WERI-Rb-1 (cell line): ENCODE measurements at places on chromosomes 13 and 19.

DNA sequence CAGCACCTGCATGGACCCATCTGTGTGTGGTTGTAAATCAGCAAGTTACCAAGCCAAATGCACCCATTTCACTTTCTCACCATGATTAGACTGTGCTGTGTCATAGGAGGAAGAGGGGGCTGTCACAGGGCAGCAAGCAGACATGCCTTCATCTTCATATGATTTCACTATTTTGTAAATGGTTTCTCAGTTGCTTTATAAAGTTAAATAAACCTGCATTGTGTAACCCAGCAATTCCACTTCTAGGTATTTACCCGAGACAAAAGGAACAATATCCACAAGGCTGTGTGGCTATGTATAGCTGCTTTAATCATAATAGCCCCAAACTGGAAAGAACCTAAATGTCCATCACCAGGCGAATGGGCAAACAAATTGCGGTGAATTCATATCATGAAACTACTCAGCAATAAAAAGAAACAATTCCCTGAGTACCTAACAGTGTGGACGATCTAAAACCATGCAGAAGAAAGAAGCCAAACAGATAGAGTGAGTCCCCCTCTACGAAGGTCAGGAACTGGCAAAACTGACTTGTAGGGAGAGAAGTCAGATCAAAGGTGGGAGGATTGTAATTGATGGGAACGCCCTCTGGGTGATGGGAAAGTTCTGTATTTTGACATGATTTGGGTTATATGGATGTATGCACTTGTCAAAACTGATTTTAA is 185.4 kb downstream of the COL4A1 start:
- DNase-seq = no peak

DNA sequence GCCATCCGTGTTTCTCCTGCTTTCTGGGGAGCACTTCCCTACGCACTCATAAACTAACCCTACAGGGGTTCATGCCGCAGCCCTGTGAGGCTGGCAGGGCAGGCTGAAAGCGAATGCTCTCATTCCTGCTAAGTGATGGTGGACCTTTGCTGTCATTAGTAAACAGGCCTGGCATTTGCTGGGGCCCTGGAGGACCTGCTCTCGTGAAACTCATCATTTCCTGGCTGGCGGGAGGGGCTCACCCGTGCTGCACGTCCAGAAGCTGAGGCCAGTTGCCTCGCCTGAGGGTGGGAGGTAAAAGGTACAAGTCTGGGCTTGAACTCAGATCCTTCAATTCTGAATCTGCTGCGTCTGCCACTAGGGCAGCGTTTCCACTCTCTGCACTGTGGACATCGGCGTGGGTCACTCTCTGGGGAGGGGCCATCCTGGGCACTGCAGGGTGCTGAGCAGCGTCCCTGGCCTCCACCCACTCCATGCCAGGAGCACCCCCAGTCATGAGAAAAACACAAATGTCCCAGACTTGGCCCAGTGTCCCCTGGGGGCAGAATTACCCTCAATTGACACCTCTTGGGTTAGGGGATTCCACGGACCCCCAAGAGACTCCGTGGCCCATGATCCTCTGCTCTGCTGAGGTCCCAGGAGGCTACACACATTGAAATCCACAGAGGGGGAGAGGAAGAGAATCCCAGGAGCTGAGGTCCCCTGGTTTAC is 7.0 kb downstream of the MOB3A start:
- DNase-seq = no peak

DNA sequence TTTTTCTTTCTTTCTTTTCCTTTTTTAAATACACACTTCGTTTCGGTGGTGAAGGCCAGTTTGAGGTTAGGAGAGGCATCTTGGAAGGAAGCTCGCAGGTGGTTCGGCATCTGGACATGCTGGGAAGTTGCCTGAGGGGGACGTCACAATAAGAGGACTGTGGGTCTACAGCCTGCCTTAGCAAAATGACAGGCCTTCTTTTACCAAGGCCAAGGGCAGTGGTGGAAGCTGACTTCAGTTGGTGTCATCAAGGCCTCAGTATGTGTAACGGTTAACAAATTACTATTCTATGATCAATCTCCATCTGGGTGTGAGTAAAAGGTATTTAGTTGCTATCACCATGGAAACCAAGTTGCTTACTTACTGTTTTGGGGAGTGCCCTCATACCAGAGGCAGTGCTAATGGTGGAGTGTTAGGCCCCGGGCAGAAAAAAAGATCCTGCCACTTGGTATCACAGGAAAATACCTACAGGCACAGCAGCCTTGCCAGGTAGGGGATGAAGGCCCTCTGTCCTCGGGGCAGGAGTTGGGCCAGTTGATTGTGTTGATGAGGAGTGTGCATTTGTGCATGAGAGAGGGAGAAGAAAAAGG is 10.3 kb downstream of the ACTN4 start:
- no peak for DNase-seq

DNA sequence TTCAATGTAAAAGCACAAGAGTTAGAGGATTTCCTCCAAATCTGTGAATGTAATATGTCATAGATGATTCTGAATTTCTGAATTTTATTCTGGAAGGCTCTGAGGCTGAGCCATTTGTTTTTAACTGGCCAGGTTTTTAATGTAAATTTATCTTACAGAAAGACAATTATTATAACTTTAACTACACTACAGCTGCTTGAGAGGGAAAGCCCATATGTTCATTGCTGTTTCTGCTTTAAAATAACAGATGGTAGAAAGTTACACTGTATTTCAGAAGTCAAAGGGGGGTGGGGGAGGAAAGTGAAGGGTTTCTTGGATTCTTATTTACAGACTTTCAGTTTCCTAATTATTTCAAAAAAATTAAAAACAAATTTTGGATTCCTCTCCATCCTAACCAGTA is 62.8 kb downstream of the DNAJC15 start:
- no peak for DNase-seq

GRCh38 chr13:20826843-20827560 is 53.2 kb upstream of the EEF1AKMT1 start:
- no peak for DNase-seq

DNA sequence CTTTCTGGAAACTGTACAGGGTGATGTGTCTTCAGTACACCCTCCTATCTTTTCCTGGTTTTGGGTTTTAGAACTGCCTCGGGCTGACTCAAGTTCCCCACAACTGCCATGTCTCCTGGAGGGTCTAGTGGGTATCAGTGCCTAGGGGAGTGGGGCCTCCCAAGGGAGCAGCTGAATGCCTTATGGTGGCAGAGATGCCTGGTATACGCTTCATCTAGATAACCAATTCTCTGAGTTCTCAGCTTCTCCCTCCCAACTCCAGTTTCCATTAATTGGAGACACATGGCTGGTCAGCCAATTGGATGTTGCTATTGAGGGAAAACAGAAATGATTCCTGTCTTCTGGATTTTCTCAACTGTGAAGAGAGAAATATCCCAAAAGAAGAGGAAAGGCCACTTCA is 12.8 kb downstream of the ZNF439 start:
- DNase-seq = no peak

GRCh38 chr13:66461021-66461420 is 769.1 kb downstream of the PCDH9 start:
- DNase-seq = no peak

GRCh38 chr13:27065582-27065981 is 106.0 kb downstream of the USP12 start:
- no peak for DNase-seq

GRCh38 chr13:44726214-44726613 is 150.1 kb upstream of the TSC22D1 start:
- no peak for DNase-seq

DNA sequence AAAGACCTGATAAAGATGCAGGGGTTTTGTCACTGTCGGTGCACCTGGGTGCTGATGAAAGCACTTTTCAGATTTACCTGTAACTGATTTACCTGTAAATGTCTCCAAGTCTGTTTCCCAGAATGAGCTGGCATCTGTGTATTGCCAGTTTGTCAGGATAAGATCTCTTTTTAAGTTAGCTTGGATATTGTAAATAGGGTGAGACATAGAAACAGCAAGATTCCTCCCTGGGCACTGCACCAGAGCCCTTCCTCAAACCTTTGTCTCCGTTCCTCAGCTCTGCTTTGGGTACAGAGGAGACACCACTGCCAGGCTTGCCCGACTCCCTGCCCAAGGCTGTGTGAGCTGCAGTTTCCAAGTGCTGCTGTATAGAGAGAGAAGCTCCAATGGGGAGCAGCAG is 158.6 kb downstream of the TNFRSF19 start:
- DNase-seq = no peak

DNA sequence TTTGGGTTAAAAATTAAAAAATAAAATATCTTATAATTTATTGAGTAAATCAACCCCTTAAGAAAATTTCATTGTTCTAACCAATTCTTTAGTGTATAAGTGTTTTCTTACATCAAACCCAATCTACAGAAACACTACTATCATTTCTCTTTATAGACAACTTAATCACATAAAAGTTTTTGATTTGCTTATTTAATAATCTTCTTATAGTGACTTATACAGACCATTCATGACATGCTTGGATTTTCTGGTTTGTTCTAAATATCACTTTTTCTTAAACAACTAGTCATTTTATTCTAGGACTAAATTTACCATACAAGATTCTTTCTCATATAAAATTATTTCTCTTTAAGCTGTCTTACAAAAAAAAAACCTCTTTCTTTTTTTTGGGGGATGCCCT is 27.3 kb upstream of the ZSCAN5A start:
- no peak for DNase-seq

- no peak for DNase-seq
Observed at GRCh38 chr13:87376081-87376480, 295.1 kb upstream of the SLITRK5 start.

DNA sequence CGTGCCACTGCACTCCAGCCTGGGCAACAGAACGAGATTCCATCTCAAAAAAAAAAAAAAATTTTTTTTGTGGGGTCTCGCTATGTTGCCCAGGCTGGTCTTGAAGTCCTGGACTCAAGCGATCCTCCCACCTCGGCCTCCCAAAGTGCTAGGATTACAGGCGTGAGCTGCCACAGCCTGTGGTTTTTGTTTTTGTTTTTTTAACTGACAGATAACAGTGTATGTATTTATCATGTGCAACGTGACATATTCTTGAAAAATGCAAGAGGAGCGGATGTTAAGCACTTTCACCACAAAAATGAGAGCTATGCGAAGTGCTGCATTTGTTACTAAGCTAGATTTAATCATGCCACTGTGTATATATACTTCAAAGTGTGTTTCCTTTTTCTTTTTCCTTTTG is 49.0 kb downstream of the ARHGEF18 start:
- DNase-seq = no peak

GRCh38 chr19:39444598-39445195 is 685 bp upstream of the SUPT5H start:
- no peak for DNase-seq

DNA sequence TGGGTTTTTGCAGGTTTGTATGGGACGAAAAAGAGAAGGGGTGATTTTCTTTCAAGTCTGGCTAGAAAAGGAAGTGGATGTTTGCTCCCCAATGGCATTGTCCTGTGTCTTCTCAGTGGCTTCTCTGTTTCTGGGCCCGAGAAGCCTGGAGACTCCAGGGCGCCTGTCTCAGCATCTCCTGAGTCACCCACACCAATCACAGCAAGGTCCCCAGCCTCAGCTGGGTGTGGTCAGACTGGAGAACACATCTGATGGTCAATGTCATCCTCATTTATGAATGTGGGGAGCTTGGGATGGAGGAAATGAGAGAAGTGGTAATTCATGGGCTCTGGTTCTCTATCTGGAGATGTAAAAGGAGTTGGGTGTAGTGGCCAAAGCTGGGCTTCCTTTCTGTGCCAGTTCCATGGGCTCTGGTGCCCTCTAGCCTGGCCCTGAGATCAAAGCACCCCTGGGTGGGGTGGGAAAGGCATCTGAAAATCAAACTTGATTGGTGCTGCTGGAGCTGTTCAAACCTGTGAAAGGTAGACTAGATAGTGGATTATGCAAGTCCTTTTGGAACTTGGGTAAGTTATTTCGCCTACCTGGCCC is 13.4 kb downstream of the RASL11A start:
- DNase-seq = peak; percentile 38

DNA sequence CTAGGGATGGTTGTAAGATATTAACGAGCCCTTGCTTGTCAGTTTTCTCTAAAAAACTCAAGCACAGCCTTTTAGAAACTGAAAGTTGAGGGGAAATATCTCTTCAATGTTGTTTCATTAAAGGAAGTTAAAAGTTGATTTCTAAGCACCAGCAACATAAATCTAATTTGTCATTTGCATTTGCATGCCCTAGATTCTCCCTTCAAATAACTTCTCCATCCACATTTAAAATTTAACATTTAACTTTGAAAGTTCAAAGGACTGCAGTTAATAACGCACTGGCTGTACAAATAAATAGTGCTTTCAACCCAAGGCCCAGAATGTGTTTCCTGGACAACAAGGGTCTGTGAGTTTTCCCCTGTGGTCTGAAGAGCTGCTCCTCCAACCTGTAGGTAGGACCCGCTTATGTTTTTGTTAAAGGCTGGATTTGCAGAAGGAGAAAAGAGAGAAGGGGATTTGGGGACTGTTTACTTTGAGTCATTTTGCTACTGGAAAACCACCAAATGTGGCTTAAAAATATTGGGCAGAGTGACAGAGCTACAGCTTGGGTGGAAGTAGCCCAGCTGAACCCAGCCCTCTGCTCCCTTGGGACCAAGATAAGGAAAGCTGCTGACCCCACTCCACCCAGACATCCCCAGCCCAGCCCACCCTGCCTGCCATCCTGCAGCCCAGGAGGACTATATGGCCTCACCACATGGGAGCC is 39.8 kb downstream of the TNFRSF19 start:
- DNase-seq = no peak

GRCh38 chr13:27383104-27383921 is 41.1 kb upstream of the GTF3A start:
- DNase-seq = no peak

DNA sequence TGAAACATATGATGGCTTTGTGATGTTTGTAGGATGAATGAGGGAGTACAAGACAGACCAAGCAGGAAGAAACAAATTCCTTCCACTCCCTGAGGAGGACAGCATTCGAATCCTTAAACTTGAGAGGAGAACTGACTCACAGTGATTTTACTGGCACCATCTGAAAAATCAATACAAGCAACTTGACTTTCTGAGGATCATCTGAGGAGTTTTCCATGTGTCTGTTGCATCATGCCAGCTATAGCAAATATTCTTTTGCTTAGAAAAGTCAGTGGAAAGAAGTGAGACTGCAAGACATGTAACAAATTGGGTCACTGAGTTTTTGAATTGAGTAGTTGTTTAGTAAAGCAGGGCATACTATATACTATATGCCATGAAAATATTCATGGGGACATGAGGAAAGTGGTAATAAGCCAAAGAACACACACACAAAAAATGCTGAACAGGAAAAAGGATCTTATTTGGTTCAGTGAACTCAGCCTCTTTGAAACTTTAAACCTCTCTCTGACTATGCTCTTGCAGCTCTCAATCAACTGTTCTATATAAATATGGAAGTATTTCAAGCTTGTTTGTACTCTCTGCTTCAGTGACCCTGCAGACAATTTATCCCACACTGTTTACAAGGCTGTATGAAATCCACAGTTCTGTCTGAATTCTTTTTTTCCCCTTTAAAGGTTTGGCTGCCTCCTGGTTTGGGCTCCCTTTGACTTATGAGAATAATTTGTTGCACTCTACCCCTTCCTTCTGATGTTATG is 35.5 kb downstream of the SERTM1 start:
- no peak for DNase-seq

DNA sequence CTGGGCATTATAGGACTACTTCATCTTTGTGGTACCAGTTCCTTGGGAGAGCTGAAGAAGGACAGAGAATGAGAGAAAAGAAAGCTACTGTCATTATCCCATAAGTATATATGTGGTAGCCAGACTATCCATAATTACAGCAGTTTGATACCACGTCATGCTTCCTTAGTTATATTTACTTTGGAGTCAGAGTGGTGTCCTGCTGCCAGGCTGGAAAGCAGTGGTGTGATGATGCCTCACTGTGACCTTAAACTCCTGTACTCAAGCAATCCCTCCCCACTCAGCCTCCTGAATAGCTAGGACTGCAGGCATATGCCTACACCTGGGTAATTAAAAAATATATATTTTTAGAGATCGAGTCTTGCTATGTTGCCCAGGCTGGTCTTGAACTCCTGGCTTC is 57.8 kb downstream of the WTIP start:
- DNase-seq = no peak
